ENCODE measurements at places on chromosomes 7 and 10. TPM values are rescaled to one million over a fixed set of nuclear protein-coding genes. Genes with fewer than 3 reads are reported as not detected.

Gene ACHE
- 0.13 TPM for total RNA-seq

Gene UNCX
- not detected for total RNA-seq

Gene GIMAP1
- 3.6 TPM for total RNA-seq

Gene SLC26A5
- not detected for total RNA-seq

Gene WAC
- 127 TPM for total RNA-seq

Gene THAP5
- 38.3 TPM for total RNA-seq

Gene LRRC18
- total RNA-seq: not detected

Gene SLC29A4
- 0.25 TPM for total RNA-seq

Gene LIPM
- total RNA-seq: not detected

Gene CPA2
- total RNA-seq: not detected

Gene LRGUK
- not detected for total RNA-seq

Gene CLRN3
- not detected for total RNA-seq

Gene MYH16
- total RNA-seq: not detected

Gene CFAP70
- total RNA-seq: 0.72 TPM

Gene NEURL1
- 1.9 TPM for total RNA-seq

Gene PALD1
- 0.55 TPM for total RNA-seq

Gene ANXA11
- total RNA-seq: 208 TPM

Gene RASA4B
- 23.9 TPM for total RNA-seq

Gene ODAD2
- total RNA-seq: 0.23 TPM

Gene FAM25C
- total RNA-seq: not detected

Gene MINPP1
- total RNA-seq: 14.5 TPM

Gene CCL26
- total RNA-seq: not detected

Gene ZNF727
- 0.17 TPM for total RNA-seq

Gene CCDC172
- not detected for total RNA-seq

Gene XRCC2
- 20.2 TPM for total RNA-seq

Gene ACTR3C
- total RNA-seq: 4.7 TPM

Gene NOC3L
- total RNA-seq: 54.4 TPM

Gene CHN2
- total RNA-seq: 4.8 TPM

Gene DPYSL4
- total RNA-seq: 10.1 TPM

Gene WIPF3
- not detected for total RNA-seq

Gene RSPH10B2
- total RNA-seq: 0.78 TPM

Gene KBTBD2
- total RNA-seq: 19.9 TPM

Gene TET1
- 0.38 TPM for total RNA-seq

Gene TRIM50
- not detected for total RNA-seq

Gene FGFBP3
- 3.6 TPM for total RNA-seq

Gene LIPF
- total RNA-seq: not detected

Gene BRAF
- total RNA-seq: 27.5 TPM

Gene PTPN20
- 0.70 TPM for total RNA-seq

Gene CDH23
- 0.55 TPM for total RNA-seq

Gene UPK3B
- total RNA-seq: not detected

Gene GOLGA7B
- total RNA-seq: 0.40 TPM

Gene CYP3A4
- total RNA-seq: not detected

All from activated CD8-positive, alpha-beta memory T cell treated with anti-CD3 and anti-CD28 coated beads for 36 hours (primary cell).